ENCODE measurements at places on chromosomes 3 and 15.

GRCh38 chr3:182261041-182261440 lies 532.3 kb upstream of the ATP11B start:
- DNase-seq: no peak

DNA sequence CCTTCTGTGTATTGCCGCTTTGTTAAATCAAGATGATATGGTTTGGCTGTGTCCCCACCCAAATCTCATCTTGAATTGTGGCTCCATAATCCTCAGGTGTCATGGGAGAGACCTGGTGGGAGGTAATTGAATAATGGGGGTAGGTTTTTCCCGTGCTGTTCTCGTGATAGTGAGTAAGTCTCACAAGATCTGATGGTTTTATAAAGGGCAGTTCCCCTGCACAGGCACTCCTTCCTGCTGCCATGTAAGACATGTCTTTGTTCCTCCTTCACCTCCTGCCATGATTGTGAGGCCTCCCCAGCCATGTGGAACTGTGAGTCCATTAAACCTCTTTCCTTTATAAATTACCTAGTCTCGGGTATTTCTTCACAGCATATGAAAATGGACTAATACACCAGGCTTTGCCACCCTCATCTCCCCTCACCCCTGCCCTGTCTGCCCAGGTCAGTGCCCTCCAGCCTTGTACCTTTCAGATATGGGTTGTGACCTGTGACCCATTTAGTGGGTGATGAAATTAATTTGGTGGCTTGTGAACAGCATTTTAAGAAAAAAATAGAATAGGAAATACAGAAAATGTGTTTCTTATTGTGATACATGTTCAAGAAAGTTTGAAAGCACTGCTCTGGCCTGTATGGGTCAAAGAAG lies 56.1 kb upstream of the MCF2L2 start:
- no peak for DNase-seq

DNA sequence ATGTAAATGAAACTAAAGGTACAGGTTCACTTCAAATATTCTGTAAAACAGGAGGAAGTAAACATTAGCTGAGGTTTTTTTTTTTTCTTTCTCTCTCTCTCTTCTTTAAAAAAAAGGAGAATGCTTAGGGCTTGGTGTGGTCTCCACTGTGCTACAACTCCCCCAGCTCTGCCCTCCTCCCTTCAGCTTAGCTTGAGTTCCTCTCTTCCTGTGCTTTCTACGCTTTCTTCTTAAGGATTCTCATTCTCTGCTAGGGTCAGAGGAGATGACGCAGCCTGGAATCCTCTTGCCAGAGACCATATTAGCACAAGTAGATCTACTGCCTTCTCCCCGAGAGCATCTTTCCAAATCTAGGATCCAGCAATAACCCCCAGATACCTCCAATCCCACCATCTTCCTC lies 69.1 kb upstream of the SNRK start:
- DNase-seq: no peak

DNA sequence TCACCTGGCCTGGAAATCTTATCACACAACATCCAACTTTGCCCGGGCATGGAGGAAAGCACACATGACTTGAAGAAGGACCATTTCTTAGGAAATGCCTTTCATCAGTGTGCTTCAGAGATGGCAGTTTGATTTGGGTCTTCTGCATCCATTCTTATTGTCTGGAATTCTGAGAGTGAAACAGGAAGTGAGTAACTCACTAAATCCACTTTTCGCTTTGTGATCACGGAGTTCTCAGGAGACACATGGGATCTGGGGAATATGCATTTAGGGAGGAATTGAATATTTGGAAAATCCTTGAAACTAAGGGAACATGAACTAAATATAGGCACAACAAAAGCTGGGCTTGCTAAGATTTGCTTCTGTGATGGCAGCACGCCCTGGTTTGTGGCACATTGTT lies 212.5 kb upstream of the FEZF2 start:
- DNase-seq: no peak

DNA sequence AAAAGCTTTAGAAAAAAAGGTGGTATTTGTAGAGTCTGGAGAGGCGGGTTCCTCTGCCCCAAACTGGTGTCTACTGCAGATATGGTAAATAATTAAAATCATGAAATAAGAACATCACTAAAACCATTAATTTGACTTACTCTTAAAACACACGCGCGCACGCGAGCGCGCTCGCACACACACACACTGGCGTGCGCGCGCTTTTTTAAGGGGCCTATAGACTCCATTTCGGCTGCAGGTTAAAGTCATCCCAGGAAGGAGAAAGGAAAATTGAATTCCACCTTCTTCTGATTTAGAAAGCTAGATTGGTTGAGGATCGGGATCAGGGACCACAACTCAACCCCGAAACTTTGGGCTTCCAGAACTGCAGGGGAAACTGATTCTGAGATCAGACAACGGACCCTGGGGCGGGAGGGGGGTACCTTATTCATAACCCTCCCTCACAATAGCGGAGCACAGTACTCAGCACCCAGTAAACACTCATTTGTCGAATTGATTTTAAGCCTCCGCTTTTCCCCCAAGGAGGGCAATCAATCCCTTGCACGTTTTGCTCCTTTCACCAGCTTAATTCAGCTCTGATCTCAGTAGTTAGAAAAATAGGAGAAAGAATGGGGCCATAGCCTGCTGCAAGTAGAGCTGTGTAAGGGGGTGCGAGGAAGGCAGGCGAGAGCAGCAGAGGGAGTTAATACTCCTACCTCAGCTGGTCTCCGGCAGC lies 509 bp upstream of the LRRC3B start:
- DNase-seq: no peak

- no peak for DNase-seq
These were observed 464.3 kb downstream of the EPHA3 start for GRCh38 chr3:89571707-89572106.

GRCh38 chr3:15800327-15800726 lies 2.5 kb upstream of the ANKRD28 start:
- no peak for DNase-seq

- DNase-seq: no peak
These were observed 234.7 kb upstream of the LYSMD4 start for GRCh38 chr15:99967841-99968371.

- DNase-seq: no peak
These were observed 5.6 kb downstream of the SLC25A38 start for GRCh38 chr3:39388741-39389248.

- no peak for DNase-seq
These were observed 110.9 kb upstream of the THRB start for GRCh38 chr3:24605511-24606028.
